Activated gamma-delta T cell (primary cell): ENCODE measurements at places on chromosomes 3 and 15.
A peak's percentile ranks its signal among the peaks of the same experiment; 100 is the strongest.

GRCh38 chr15:83064859-83065258, 2.2 kb downstream of the BTBD1 start:
- no peak for DNase-seq

DNA sequence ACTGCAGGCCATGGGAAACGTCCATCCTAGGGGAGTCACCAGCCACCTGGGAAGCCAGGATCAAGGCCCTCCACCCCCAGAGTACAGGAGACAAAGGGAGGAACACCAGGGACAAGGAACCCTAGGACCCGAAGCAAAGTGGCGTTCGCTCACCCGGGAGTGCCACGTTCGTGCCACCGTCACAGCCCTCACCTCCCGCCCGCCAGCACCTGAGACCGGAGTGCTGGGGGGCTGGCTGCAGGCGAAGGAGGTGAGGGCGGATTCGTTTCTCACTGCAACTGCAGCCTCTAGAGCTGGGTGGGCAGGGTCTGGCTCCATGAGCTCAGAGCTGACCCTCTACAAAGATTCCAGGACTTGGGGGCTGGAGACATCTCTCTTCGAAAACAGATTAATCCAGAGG, 26.3 kb downstream of the ZDHHC19 start:
- DNase-seq = no peak

- no peak for DNase-seq
Observed at GRCh38 chr3:9271903-9272302, 22.5 kb upstream of the SRGAP3 start.

DNA sequence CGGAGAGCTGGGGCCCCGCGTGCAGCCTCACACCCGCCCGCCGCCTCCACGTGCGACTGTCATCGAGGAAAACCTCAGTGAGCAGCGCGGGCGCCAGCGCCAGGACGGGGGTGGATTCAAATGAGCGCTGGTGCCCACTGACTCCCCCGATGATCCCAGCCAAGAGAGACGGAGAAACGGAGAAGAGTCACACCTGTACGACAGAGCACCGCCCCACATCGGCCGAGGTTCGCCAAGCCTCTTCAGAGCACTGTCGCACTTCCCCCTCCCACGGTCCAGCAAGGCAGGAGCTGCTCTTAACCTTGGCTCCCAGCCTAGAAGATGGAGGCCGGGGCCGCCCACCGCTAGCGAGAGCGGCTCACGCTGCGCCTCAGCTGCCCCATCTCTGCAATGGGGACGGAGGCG, 130.9 kb upstream of the IQSEC1 start:
- no peak for DNase-seq

DNA sequence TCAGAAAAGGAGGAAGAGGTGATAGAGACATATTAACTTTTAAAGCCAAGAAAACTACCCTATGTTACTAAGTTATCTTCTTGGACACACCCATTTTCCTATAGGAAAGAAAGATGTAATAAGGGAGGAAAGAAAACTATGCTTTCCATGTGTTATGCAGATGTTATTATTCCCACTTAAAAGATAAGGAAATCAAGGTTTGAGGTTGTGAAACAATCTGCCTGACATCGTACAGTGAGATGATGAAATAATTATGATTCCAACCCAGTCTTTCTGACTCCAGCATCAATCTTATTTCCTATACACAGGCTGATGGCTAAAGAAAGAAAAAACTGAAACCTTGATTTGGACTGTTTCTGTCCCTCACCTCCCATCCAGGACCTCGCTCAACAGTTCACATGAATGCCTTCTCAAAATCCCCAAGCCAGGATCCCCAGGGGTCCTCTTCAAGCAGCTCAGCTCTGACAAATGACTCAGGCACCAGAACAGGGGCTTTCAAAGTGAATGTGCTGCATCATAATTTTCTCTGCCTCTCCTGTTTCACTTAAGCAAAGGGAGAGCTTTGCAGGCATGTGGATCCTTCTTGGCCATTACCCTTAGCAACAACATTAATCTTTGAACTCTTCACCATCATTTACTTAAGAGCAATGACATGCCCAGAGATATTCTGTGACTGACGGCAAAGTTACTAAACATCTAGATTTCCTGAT, 12.4 kb upstream of the EID1 start:
- DNase-seq = no peak

DNA sequence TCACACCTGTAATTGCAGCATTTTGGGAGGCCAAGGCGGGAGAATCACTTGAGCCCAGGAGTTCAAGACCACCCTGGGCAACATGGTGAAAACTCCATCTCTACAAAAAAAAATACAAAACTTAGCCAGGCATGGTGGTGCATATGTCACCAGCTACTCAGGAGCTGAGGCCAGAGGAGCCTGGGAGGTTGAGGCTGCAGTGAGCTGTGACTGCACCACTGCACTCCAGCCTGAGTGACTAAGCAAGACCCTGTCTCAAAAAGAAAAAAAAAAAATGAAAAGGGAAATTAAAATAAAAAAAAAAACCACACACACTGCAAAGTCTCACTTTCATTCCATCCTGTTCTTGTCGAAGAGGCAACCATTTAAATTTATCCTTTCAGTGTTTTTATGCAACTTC, 100.8 kb upstream of the PIAS1 start:
- no peak for DNase-seq

DNA sequence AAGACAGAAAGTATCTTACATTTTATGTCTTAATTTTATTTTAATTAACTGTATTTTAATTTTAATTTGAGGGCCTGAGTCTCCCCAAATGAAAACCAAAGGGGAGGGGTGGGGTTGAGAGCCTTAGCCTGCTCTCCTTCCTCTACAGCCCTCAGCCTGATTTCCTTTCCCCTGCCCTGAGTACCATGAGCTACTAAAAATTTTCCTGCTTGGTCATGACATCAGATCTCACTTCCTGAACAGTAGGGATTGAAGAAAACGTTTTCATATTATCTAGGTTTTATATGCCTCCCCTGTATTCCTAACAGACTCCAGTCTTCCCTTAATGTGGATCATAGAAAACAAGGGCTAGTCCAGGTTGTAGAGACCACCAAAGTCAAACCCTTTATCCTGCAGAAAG, 133.9 kb downstream of the MYLK start:
- no peak for DNase-seq

DNA sequence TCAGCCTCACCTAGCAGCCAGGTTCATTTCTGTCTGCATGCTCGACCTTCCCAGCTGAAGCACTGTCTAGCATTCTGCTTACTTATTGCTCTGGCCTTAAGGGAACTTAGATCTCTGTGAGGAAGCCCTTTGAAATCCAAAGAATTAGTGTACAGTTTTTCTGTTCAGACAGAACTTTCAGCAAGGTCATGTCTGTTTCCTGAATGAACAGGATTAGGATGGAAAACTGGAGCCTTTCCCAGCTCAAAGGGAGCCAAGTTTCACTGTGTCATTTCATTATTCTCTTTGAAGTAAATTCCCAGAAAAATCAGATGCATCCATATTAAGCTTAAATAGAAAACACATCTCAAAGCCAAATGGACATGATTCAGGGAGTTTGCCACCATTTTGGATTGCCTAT, 457.3 kb upstream of the KCNMB2 start:
- DNase-seq = no peak

DNA sequence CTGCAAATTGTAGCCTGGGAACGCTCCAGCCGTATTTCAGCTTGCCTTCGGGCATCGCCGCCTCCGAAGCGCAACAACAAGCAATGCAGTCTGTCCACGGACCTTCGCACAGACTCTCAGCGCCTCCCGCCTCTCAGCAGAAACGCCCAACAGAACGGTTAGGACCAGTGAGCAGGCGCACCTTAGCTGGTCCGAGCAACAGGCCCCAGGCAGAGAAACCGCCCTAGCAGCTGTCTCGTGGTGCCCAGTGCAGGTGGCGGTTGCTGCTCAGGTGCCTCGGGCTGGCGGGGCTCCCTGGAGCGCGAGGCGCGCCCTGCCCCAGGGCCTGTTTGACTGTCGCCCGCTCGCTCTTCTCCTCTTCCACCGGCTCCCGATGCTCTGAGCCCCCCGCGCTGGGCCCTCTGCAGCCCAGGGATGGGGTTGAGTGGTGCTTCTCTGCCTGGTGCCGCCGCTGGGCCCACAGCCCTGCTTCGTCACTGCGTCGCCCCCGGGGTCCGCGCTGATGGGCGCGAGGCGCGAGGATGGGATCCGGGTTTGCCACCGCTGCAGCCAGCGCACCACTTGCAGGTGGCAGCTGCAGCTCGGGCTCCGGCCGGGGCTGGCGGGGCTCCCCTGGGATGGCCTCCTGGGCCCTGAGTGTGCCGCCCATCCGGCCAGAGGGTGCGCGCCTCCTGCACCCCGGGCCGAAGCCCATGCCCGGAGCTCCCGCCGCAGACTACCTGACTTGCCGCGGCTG, 268.4 kb upstream of the FRG2C start:
- peak; percentile 9 for DNase-seq

GRCh38 chr15:69325456-69325971, 26.8 kb downstream of the PAQR5 start:
- no peak for DNase-seq

DNA sequence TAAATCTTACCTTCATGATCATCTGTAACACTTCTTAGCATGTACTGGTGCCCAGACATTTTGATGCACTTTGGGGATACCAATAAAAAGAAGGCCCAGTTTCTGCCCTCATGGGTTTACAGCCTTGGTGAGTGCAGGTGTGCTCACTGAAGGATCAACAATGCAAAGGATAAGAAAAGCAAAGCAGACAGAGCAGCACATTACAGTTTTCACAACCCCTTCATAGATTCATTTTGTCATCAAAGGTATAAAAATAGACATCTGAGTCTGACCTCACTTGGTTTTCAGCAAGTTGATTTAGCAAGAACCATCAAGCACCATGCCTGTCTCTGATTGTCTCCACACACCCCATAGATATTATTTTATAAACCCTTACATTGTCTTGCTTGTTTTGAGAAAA, 77.6 kb downstream of the BFSP2 start:
- no peak for DNase-seq

DNA sequence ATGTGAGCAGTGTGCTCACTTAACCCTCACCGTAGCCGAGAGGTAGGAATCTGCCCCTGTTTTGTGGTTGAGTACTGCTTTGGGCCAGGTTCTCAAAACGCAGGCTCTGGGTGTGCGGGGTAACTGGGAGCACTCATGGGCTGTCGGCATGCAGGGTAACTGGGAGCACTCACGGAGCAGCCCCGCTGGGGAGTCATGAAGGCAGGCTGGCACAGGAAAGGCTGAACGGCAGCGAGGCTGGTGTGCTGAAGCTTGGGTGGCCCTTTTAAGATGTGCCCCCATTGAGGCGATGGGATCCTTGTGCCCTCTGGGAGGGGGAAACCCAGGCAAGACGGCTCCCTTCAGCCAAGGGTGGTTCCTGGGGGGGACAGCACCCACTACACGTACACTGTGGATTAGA, 44.6 kb upstream of the VPS8 start:
- no peak for DNase-seq

DNA sequence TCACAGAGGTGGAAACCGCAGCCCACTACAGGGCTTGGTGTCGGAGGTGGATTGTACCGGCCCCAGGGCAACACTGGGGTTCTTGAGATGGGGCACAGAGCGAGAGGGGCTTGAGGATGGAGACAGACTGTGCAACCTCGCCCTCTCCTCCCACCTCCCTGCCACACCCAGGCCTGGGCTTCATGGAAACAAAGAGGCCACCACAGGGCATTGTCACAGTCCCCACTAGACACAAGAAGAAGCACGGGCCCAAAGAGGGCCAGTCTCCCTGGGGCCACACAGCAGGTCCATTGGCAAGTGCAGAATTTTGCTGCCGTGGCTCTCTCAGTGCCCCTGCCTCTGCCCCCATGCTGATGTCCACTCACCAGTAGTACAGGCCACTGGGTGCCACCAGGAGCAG, 4.1 kb upstream of the CALML4 start:
- DNase-seq = no peak

DNA sequence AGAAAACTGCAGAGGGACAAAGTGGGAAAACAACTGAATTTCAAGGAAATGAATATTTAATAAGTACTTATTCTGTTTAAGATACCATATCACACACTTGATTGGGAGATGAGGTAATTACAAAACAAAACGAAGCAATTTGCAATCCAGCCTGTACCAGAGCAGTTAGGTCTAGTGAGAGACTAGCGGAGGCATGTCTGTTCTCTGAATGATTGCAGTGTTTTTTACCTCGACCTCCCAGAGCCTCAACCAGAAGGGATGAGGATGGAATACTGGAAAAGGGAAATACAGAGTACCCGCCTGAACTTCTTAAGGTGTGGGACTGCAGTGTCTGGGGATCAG, 59.5 kb downstream of the PIK3CB start:
- no peak for DNase-seq

DNA sequence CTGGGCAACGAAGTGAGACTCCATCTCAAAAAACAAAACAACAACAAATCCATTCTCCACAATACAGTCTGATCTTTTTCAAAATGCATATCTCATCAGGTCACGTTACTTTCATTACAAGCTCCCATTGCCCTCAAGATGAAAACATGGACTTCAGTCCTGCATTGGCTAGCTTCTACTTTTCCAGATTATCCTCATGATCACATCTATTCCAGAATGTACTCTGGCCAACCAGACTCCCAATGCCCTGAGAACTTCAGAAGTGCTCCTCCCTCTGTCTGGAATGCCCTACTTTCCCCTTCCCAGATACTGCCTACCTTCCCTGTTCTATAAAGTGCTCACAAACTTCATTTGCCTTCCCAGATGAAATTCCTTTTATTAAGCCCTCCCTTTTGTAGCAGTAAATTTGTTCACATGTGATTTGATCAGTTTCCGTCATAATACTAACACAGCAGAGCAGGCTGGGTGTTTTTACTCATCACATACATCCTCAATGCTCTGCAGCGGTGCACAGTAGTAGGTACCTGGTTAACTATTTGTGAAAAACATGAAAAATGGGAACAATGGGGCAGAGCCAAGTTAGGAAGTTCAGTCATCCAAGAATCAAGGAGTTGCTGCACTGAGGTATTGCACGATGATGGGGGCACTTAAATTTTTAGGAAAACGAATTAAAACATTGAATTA, 5.3 kb downstream of the RPL22L1 start:
- DNase-seq = no peak

- DNase-seq = no peak
Observed at GRCh38 chr3:64616953-64617352, 70.8 kb downstream of the ADAMTS9 start.

GRCh38 chr15:69501456-69501855, 48.8 kb downstream of the RPLP1 start:
- DNase-seq = no peak
